Stimulated activated CD4-positive, alpha-beta T cell treated with anti-CD3 and anti-CD28 coated beads, Interleukin-4, amount 100 ng/mL, for 1 hour (primary cell): ENCODE measurements at places on chromosomes 2 and 18.

DNA sequence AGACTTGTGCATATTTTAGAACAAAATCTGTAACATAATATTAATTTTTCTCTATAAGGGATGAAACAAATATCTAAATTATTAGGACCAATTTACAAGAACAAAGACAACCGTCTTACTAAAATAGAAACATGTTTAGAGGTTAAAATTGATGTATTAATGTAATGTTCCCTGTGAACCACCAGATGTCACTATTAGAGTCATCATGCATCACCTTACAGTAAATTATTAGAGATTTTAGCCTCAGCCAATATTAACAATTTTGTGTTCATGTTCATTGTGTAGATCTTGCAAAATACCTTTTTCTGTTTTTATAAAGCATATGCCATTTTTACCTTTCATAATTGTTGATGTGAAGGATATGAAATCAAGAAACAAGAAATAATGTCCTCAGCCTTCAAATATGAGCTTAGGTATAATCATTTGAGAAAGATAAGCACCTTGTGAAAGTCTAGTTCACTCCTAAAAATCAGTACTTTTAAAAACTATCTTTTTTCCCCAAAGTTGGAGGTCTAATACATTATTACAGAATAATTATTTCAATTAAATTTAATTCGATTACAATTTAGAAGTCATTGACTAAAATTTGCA lies 344.3 kb upstream of the KCNH7 start:
- DNase-seq = no peak

GRCh38 chr2:100629309-100629708 lies 66.5 kb downstream of the PDCL3 start:
- DNase-seq = no peak

DNA sequence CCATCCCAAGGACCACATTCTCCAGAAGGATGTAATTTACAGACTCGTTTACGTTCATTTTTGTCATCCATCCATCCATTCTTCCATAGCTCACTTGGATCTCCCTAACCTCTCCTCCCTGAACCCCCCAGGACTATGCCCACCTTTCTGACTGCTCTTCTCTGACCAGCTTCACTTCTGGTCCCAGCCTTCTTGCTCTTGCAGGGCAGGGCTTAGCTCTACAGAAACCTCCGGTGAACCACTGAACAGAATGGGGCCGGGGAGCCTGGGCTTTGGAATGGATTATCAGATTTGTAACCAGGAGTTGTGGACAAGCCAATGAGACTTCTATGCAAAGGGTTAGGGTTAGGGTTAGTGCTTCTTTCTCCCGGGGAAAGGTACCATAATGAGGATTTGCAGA lies 95.0 kb downstream of the TGFA start:
- DNase-seq = no peak

GRCh38 chr2:20653695-20654534 lies 3.0 kb upstream of the HS1BP3 start:
- no peak for DNase-seq

DNA sequence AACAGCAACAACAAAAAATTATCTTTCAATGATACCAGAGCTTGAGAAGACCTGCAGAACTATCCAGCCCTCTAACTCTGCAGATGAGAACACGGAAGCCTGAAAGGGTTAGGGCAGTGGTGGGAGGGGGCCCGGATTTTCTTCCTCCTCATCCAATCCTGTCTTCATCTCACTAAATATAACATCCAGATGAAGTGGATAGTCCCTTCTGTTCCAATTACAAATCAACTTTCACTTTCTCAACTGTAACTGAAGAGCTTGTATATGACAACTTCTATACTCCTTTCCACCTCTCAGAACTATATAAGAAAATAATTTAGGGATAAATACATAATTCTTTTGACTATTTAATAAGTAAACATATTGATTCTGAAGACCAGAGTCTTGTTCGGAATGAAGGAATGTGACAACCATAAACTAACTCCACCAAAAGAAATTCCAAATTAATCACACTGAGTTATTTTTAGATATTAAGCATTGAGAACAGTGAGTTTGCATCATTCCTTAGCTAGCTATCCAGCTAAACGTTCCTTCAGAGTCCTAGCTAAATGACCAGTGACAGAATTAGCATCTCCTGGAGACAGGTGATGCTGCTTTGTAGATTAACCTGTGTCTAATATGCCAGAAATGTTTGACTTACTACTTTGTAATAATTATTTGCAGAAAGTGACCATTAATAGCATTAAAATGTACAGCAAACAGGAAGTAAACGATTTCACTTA lies 32.7 kb downstream of the SFT2D3 start:
- no peak for DNase-seq

- DNase-seq = no peak
These were observed 41.2 kb downstream of the GBX2 start for GRCh38 chr2:236127010-236127409.

GRCh38 chr18:31776093-31776492 lies 15.4 kb upstream of the SLC25A52 start:
- no peak for DNase-seq

GRCh38 chr2:8151888-8152287 lies 530.0 kb upstream of the ID2 start:
- DNase-seq = no peak

DNA sequence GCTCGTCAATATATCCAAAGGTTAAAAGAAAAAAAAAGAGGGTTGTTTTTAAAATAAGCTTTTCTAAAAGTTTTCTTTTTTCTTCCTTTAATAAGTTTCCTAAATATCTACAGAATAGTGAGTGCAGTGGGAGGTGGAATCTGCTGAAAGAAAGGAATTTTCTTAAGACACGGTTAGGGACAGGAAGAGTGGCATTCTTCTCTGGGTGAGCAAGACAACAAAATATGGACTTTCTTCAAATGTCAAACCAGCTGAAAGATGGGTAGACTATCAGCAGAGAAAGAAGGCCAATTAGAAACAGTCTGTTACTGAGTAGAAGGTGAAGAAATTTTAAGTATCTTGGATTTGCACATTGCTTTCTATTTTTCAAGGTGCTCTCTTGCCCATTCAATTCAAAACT lies 222.7 kb upstream of the PIK3C3 start:
- DNase-seq = no peak

- no peak for DNase-seq
These were observed 3.8 kb downstream of the EMILIN1 start for GRCh38 chr2:27081984-27082772.

GRCh38 chr2:177242121-177242987 lies 22.2 kb downstream of the NFE2L2 start:
- DNase-seq = no peak

- DNase-seq = no peak
These were observed 16.5 kb upstream of the CYTIP start for GRCh38 chr2:157460384-157460837.

DNA sequence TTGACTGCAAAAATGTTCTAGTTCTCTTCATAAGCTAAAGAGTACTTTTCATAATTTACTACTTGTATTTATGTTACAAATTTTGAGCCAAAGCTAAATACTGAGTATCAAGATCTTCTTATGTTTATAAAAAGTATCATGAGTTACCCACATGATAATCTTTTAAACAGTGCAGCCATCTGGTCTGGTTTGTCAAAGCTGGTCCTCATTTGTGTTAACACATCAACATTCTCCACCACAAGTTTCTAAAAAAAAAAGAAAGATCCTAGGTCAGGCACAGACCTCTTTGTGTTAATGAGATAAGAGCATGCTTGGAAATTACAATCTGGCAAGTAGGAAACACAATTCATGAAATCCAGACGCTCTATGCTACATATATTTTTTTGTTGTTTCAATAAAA lies 75.5 kb upstream of the FRZB start:
- DNase-seq = no peak

DNA sequence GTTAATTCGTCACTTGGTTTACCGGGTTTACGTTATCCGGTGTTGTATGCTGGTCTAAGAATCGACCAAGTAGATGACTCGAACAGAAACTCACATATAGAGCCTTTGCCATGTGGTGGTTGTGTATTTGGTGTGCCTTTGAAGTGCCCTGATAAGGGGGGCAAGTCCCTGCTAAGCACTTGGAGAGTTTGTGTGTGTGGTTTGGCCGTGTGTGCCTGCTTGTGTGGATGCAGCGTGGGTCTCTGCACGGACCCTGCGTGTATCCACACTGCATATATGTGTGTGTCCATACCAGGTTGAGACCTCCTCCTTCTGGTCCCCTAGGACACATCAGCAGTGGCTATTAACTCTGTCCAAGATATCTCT lies 2.4 kb upstream of the CELF4 start:
- DNase-seq = no peak

GRCh38 chr2:130936451-130936850 lies 99.7 kb downstream of the ARHGEF4 start:
- no peak for DNase-seq

GRCh38 chr2:62727259-62727867 lies 21.9 kb downstream of the EHBP1 start:
- no peak for DNase-seq

DNA sequence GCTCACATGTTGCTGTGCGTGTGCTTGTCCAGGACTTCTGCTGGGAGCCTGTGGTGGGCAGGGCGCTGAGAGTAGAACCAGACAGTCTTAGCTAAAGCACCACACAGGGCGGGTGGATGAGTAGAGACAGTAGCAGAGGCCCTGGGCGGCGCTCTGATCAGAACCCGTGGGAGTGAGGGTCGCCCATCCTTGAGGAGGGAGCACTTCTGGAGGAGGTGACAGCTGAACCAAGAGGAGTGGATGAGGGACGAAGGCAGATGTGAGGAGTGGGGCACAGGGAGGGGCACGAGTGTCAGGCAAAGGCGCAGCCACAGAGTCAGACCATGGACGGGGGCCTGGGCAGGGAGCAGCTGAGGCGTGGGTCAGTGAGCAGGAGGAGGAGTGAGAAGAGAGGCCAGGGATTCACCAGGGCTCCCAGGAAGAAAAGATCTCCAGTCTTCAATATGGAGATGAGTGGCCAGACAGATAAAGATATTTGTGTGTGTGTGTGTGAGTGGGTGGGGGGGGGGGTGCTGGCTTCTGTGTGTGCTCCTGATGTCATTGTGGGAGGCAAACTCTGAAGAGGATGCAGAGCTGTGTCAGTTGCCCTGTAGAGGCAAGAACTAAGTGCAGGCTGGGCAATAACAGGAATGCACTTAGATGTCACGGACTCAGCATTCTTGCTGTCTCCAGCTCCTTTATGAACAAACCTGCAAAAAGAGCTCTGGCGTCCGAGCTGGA lies 79.6 kb downstream of the TPO start:
- no peak for DNase-seq

- no peak for DNase-seq
These were observed 136.9 kb downstream of the GAREM1 start for GRCh38 chr18:32333781-32334180.
